ENCODE measurements at places on chromosomes 12 and 14.

DNA sequence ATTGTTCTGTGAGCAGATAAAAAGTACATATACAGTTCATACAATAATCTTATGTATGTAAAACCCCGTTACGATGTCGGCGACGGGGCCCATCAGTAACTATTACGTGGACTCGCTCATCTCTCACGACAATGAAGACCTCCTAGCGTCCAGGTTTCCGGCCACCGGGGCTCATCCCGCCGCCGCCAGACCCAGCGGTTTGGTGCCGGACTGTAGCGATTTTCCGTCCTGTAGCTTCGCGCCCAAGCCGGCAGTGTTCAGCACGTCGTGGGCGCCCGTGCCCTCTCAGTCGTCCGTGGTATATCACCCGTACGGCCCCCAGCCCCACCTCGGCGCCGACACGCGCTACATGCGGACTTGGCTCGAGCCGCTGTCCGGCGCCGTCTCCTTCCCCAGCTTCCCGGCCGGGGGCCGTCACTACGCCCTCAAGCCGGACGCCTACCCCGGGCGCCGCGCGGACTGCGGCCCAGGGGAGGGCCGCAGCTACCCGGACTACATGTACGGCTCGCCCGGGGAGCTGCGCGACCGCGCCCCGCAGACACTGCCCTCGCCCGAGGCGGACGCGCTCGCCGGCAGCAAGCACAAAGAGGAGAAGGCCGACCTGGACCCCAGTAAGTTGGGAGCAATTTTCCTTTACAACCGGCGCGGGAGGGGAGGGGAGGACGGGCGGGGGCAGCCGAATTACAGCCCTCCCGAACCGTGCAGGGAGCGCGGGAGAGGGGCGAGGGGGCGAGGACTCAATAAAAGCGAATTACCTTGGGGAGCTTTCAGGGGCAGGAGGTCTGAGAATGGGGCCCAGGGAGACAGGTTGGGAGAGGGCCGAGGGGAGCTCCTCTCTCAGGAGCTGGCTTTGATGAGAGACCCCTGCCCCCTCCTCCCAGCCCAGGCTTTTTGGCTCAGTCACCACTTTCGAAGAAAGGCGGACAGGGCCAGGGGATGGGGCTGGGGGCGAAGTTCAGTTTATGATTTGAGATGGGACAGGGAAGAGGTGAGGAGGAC lies at the start of gene HOXC9:
HOXC9 (plus strand) TSS at position 46 of the 999 bp plus-strand sequence; CDS start at position 74, 28 bp downstream.
- peaks cover 30% of the 10 kb centered on the region for H3K27me3 ChIP-seq
- H3K36me3 ChIP-seq, result no peaks in the 10 kb centered on the region
- no peak within 1 kb of the TSS for H3K27ac ChIP-seq
- DNase-seq, result no peak
- peak within 1 kb of the TSS; percentile 67 for H3K4me3 ChIP-seq
- peaks cover 11% of the 10 kb centered on the region for H3K4me1 ChIP-seq

- H3K4me3 ChIP-seq, result no peak overlapping the region
- H3K36me3 ChIP-seq, result no peaks in the 10 kb centered on the region
- peaks cover 13% of the 10 kb centered on the region for H3K4me1 ChIP-seq
- DNase-seq, result no peak
- no peak overlapping the region for H3K27ac ChIP-seq
- H3K27me3 ChIP-seq, result no peaks in the 10 kb centered on the region
Measured at GRCh38 chr12:26767865-26768264, 65.1 kb downstream of the ITPR2 start.

GRCh38 chr12:11542599-11542998 lies 106.9 kb upstream of the ETV6 start:
- H3K4me1 ChIP-seq, result peaks cover 28% of the 10 kb centered on the region
- no peak overlapping the region for H3K4me3 ChIP-seq
- no peak overlapping the region for H3K27ac ChIP-seq
- no peaks in the 10 kb centered on the region for H3K36me3 ChIP-seq
- peaks cover 5% of the 10 kb centered on the region for H3K27me3 ChIP-seq

- no peaks in the 10 kb centered on the region for H3K4me1 ChIP-seq
- H3K27me3 ChIP-seq, result peaks cover 1% of the 10 kb centered on the region
- H3K27ac ChIP-seq, result no peak overlapping the region
- H3K36me3 ChIP-seq, result peaks cover 7% of the 10 kb centered on the region
- no peak overlapping the region for H3K4me3 ChIP-seq
Measured at GRCh38 chr14:31855262-31855661, 221.8 kb upstream of the ARHGAP5 start.

- no peaks in the 10 kb centered on the region for H3K4me1 ChIP-seq
- H3K36me3 ChIP-seq, result no peaks in the 10 kb centered on the region
- H3K27me3 ChIP-seq, result peaks cover 1% of the 10 kb centered on the region
- DNase-seq, result peak; percentile 39
- no peak overlapping the region for H3K4me3 ChIP-seq
- H3K27ac ChIP-seq, result no peak overlapping the region
Measured at GRCh38 chr14:34722723-34723545, 8.5 kb upstream of the CFL2 start.
